ENCODE measurements at places on chromosomes 6 and 20. TPM values are rescaled to one million over a fixed set of nuclear protein-coding genes. Genes with fewer than 3 reads are reported as not detected.

DNA sequence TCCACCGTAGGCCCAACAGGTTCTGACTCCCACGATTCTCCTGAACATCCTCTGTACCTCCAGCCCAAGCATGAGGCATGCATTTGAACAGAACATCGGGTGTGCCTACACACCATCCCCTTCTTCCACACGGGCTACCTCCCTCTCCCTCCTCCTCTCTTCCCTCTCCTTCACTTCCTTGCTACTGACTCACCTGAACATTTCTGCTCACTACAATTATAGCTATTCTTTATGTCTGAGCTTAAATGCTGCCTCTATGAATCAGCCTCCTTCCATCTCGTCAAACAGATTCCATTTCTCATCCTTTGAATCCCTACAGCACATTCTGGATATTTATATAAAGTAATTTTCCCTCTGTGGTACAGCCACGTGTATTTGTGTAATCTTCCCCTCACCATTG is 71.4 kb upstream of the MYLIP start:
- DNase-seq = no peak

- no peak for DNase-seq
Observed at GRCh38 chr6:43213431-43213830, 15.8 kb downstream of the DNPH1 start.

- no peak for DNase-seq
Observed at GRCh38 chr6:150967910-150968309, 102.4 kb downstream of the MTHFD1L start.

DNA sequence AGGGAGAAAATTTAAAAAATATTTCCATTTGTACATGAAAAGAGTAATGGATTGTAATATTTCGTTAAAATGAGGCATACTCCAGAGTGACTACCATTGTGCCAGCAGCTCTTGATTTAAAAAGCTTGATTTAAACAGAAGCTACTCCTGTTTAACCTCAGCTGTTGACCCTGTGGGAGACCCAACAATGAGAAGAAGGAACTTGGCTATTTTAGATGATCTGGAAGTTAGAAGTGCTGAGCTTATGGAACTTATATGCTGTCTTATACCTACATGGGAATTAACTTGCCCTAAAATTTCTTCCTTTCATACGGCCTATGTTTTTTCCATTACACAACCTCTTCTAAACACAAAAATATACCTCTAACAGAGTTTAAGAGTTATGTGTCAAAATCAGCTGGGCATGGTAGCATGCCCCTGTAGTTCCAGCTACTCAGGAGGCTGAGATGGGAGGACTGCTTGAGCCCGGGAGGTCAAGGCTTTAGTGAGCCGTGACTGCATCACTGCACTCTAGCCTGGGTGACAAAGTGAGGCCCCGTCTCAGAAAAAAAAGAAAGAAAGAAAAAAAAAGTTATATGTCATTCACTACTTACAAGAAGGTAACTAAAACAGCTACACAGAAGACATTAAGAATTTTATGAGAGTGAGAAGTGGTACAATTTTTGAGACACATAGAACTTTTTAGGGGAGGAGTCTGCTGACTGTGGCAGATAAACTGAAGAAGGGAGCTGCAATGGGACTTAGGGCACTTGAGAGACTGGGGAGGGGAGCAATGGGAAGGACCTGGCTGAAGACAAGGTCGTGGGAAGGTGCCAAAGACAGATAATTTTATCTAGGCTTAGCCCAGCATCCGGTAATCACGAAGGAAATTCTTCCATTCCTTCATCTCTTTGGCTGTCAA is 139.9 kb downstream of the MYB start:
- no peak for DNase-seq

- no peak for DNase-seq
Observed at GRCh38 chr20:64065974-64066343, 3.0 kb downstream of the TCEA2 start.

GRCh38 chr20:9407805-9408421 is 106.5 kb upstream of the LAMP5 start:
- peak; percentile 64 for DNase-seq

GRCh38 chr6:106808758-106809157 is 165.8 kb downstream of the CD24 start:
- no peak for DNase-seq

DNA sequence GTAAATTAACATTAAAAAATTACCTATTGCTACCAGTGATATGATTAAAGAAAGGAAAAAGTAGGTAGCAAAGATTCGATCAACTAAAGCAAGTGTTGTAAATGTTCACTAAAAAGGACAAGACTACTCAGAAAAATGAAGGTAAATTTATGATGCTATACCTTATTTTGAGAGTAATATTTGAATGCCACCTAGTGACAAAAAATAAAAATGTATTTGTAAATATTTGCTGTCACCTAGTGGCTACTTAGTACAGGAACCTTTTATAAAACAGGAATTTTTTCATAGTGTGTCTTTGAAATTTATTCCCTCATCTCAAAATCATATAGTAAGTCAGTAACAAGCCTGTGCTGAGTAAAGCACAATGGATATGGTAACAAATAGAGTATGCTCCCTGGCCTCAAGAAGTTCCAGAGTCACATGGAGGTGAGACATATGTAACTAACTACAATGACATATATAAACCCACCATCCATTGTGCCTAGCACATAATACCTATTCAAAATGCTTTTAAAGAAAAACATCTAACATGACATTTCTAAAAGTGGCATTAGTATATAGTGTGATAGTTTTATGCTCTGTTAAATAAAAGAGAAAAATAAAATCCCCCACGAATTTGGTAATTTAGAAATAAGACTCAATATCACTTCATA is 193.1 kb upstream of the SIM1 start:
- no peak for DNase-seq

GRCh38 chr20:53769041-53769440 is 175.4 kb upstream of the ZNF217 start:
- no peak for DNase-seq

- no peak for DNase-seq
Observed at GRCh38 chr6:116369964-116370759, 585 bp upstream of the DSE start.

- no peak for DNase-seq
Observed at GRCh38 chr6:149859938-149860337, 4.2 kb downstream of the LRP11 start.

DNA sequence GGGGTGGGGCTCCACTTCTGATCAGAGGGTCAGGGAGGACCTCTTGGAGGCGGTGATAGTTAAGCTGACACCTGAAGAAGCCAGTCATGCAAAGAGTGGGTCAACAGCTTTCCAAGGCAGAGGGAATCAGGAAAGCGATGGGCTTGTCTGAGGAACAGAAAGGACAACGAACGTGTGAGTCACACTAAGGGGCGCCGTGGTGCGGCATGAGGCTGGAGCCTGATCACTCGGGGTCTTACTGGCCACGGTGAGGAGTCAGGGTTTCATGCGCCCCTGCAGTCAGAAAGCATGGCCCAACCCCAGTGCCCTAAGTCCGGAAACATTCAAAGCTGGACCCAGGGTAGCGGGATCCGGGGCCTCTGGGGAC is 50.6 kb upstream of the SLC32A1 start:
- no peak for DNase-seq

GRCh38 chr20:53658322-53658721 is 64.7 kb upstream of the ZNF217 start:
- DNase-seq = no peak

DNA sequence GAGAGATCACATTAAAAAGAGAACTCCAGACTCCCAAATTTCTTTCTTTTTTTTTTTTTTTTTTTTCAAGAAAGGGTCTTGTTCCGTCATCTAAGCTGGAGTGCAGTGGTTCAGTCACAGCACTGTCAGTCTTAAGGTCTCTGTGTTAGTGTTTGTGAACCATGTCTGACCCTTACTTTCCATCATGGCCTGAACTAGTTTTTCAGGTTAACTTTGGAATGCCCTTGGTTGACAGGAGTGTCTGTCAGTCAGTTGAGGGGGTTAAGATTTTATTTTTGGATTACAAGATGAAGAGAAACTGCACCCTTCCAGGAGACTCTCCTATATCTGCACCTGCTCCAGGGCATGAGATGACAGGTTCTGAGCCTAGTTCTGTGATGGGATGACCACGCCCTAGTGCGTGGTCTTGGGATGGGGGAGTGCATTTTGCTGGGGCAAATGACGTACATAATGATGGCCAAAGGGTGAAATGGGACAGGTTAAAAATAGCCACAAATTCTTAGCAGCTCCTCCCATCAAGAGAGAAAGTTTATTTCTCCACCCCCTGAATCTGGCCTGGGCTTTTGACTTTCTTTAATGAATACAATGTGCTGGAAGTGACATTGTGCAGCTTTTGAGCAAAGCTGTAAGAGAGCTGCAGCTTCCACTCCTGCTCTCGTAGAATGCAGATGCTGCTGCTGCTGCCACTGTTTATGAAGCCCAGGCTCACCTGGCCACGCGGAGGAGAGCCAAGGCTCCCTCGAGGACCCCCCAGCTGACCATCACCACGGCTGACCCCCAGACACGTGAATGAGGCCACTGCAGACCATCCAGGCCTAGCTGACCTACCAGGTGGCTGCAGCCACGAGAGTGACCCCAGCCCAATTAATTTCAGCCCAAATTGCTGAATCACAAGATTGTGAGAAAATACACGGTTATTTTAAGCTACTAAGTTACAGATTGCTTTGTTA is 29.7 kb upstream of the FAM50B start:
- DNase-seq = no peak

DNA sequence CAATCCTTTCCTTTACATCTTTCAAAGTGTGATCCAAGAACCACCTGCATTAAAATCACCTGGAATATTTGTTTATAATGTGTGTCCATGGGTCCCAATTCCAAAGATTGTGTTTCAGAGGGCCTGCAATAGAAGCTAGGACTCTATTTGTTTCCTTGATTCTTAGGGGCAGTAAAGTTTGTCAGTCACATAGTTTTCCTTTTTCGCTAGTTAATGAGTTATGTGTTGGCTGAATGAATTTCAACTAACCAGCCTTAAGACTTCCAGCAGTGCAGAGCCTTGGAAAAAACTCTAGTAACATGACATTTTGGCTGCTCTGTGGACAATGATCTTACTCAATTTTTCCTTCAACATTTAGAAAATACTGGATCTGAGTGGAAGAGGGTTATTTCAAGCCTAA is 11.3 kb downstream of the FAM217A start:
- no peak for DNase-seq

DNA sequence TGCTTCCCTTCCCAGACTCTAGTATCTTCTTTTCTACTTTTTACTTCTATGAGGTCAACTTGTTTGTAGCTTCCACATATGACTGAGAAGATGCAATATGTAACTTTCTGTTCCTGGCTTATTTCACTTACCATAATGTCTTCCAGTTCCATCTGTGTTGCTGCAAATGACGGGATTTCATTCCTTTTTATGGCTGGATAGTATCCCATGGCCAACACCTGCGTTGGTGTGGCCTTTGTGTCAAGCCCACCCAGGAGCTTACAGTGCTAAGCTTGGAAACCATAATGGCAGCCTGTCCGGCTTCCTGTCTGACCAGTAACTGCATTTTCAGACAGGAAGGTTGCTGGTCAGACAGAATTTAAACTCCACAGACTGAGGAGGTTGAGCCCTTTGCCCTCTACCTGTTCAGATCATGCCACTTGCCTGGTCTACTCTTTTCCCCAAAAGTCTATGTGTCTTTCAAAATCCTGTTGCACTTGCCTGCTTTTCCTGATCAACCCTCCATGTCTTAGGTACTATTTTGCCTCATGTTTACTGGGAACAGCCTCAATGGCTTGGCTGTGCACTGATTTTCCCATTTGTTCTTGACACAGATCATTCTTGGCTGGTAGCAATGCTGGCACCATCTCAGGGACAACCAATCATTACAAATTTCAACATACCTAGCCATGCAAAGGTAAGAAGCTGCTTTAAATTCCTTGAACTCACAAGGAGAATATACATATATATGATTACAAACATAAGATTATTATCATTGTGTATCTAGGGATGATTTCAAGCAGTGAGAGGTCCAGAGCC is 114.3 kb upstream of the PLEKHG1 start:
- DNase-seq = no peak

DNA sequence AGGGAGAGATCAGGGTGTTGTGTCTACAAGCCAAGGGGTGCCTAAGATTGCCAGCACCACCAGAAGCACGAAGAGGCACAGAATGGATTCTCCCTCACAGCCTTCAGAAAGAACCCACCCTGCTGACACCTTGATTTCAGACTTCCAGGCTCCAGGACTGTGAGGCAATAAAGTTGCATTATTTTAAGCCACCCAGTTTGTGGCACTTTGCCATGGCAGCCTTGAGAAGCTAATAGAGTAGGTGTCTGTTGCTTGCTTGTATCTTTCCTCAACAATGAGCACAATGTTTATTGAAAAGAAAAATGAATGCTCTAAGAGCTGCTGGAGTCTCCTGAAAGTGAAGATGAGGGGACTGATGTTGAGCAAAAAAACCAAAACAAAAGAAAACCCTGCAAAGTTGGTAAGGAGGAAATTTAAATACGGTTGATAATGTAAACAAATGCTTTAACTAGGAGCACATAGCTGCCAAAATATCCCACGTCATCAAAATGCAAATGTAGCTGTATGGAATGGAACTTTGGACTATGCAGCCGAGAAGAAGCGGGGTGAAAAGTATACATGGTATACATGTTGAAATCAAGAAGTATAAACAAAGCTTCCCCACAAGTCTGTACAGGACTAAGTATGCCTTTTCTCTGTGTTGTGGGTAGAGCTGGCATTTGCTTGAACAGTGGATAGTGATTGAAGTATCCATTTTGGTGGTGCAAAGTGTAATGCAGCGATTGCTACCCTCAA is 8.0 kb downstream of the IL20RA start:
- no peak for DNase-seq

DNA sequence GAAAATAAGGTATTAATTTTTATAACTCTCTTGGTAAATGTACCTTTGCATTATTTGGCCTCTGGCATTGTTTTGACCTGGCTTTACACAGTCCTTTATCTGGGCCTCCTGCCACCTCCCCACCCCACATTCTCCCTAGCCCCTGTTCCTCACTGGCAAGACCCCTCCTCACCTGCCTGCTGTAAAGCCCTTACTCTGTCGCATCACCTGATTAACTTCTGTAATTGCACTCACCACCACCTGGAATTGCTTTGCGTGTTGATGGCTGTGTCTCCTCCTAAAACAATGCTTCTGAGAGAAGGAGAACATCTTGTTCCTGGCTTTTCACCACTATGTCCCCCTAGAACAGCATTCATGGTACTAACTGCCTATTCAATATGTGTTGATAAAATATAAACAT is 24.8 kb downstream of the SNX9 start:
- DNase-seq = no peak

GRCh38 chr6:36285187-36285671 is 15.4 kb downstream of the PNPLA1 start:
- DNase-seq = no peak

GRCh38 chr6:111171577-111172400 is 84.5 kb downstream of the SLC16A10 start:
- DNase-seq = no peak

Gene NCOA7
- polyA plus RNA-seq = 71.7 TPM

Gene OR12D3
- not detected for polyA plus RNA-seq

Gene KCNB1
- 0.39 TPM for polyA plus RNA-seq

Gene KCNK5
- 10.6 TPM for polyA plus RNA-seq

Gene ACTL10
- polyA plus RNA-seq = 0.22 TPM

Gene YWHAB
- polyA plus RNA-seq = 245 TPM

Gene SLC4A11
- 1.7 TPM for polyA plus RNA-seq

Gene VTA1
- polyA plus RNA-seq = 90.1 TPM

Gene IL17F
- 0.37 TPM for polyA plus RNA-seq

Gene GPX5
- not detected for polyA plus RNA-seq
